ENCODE measurements at places on chromosomes 5 and 9.

GRCh38 chr5:138033386-138033808 lies 518 bp upstream of the FAM13B start:
- DNase-seq = no peak

DNA sequence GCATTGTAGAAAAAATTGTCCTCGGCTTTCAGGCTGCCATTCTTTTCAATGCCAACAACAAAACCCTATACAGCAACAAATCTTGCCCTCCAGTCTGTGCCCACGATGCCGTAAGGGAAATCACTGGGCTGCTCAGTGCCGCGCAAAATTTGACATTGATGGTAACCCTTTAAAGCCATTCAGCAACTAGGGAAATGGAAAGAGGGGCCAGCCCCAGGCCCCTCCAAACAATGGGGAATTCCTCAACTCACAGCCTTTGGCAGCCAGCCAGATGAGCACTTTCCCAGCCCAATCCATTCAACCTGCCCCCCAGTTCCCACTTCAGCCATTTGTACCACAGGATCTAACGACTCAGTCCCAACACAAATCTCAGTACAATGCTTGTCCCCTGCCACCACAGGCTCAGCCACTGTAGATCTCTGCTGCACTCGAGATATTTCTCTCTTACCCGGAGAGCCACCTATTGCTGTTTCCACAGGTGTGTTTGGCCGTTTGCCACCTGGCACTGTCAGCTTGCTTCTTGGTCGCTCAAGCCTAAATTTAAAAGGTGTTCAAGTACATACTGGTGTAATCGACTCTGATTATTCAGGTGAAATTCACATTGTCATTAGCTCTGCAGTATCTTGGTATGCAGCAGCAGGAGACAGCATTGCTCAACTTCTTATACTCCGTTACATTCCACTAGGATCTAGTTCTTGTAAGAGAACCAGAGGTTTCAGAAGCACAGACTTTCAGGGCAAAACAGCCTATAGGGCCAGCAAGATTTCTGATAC lies 103.3 kb downstream of the SYK start:
- DNase-seq = no peak

GRCh38 chr5:68222310-68222709 lies 6.8 kb downstream of the PIK3R1 start:
- DNase-seq = no peak

DNA sequence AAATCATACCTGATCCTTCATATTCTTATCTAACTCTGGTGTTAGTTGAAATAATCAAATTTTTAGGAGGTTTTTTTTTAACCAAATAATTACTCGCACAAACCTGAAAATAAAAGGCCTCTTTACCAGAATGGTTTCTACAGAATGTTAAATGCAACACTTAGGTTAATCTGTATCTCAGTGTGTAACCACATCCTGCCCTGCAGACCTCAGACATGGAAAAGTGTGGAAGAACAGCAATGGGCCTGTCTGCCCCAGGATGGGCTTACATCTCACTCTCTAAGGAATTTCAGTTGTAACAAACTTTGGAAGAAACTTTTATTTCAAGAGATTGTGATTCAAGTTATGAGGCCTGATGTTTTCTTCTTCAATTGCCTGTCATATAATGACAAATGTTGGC lies 32.5 kb upstream of the MIER3 start:
- DNase-seq = no peak

GRCh38 chr5:36156121-36156601 lies 4.2 kb downstream of the SKP2 start:
- no peak for DNase-seq

- no peak for DNase-seq
Observed at GRCh38 chr5:21067724-21068123, 1079.7 kb upstream of the CDH18 start.

- DNase-seq = no peak
Observed at GRCh38 chr5:157520911-157521703, 54.5 kb downstream of the ADAM19 start.

GRCh38 chr5:150272531-150272930 lies 17.0 kb downstream of the CAMK2A start:
- DNase-seq = no peak

- no peak for DNase-seq
Observed at GRCh38 chr5:39257554-39257953, 38.2 kb upstream of the FYB1 start.

DNA sequence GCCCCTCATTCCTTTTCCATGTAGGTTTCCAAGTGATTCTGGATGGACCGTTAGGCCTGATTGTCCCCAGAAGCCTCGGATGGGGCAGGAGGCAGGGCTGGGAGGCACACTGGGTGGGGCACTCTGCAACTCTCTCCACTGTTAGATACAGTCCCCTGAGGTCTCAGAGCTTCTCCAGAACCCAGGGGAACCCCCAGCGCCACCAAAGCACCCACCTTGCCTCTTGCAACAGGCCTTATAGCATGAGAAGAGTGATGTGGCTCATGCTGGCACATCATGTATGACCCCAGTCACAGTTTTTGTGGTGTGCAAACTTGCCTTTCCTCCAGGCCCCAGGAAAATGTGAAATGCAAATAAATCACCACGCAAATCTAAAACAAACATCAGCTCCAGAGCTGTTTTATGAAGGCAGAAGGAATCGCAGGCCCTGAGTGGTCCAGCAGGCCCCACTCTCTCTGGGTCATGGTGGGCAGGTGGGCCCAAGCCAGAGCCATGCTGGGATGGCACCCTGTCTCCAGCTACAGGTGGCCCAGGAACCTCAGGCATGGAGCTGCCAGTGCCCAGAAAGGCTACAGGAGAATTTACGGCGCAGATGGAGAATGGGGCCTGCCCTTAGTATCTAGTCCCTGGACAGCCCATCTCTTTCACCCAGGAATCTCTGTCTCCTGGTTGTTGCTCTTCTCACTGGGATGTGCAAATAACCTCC lies 36.3 kb upstream of the CDKN2AIPNL start:
- DNase-seq = no peak

DNA sequence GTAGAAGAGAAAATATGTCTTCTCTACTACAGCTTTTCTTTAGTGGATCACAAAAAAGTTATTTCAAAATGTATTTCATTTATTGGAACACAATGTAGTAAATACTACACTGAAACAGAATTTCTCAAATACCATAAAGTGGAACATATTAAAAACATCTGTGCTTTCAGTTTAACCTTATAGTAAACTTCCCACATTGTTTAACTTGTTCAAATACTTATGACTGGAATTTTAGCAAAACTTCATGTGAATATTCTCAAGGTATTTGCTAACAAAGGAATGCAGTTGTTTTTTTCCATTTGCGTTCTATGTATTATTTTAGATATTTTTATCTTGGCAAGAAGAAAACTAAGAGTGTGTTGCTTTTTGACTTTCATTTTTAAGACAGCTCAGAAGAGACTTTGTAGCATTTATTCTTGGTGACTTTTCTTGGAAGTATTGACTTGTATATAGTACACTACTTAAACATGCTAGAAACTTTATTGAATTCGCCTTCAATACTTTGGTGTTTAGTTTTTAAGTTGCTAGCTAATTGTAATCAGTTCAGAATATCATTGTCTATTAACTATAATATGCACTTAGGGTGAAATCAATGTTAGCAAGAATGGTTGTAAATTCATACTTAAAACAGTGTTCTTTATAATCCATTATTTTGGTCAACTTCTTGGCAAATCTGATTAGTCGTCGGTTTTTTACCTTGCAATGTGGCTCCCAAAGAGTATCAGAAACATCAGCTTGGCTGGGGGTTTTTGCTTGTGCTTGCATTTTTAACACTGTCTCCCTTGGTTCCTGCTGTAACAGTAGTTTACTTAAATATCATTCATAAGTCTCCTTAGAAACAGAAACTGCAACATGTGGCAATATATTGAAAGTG lies 5.0 kb upstream of the RHOBTB3 start:
- DNase-seq = no peak

- DNase-seq = no peak
Observed at GRCh38 chr5:159073026-159073425, 26.7 kb downstream of the EBF1 start.

GRCh38 chr5:21820527-21820926 lies 1032.6 kb downstream of the CDH12 start:
- DNase-seq = no peak

DNA sequence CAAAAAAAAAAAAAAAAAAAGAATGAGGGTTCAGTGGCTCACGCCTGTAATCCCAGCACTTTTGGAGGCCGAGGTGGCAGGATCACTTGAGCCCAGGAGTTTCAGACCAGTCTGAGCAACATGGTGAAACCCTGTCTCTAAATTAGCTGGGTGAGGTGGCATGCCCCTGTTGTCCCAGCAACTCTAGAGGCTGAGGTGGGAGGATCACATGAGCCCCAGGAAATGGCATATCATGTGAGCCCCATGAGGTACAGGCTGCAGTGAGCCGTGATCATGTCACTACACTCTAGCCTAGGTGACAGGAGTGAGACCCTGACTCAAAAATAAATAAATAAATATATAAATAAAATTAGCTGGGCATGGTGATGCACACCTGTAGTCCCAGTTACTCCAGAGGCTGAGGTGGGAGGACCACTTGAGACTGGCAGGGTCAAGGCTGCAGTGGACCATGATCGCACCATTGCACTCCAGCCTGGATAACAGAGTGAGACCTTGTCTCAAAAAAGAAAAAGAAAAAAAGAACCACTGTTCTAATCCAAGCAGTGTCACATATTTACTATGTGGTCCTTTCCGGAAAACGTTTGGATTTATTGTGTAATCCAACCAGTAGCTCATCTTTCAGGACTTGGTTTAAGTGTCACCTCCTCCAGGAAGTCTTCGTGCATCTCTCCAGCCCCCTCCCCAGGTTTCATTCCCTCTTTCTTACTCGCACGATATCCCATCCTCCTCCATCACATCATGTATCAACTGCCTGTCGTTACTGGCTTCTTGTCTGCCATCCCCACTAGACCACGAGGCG lies 12.3 kb upstream of the SPOUT1 start:
- DNase-seq = no peak

- no peak for DNase-seq
Observed at GRCh38 chr5:72510610-72511181, 3.5 kb upstream of the ZNF366 start.

GRCh38 chr9:36328798-36329411 lies 70.7 kb upstream of the GNE start:
- DNase-seq = no peak

GRCh38 chr5:9543311-9543920 lies 2.5 kb downstream of the SEMA5A start:
- no peak for DNase-seq

DNA sequence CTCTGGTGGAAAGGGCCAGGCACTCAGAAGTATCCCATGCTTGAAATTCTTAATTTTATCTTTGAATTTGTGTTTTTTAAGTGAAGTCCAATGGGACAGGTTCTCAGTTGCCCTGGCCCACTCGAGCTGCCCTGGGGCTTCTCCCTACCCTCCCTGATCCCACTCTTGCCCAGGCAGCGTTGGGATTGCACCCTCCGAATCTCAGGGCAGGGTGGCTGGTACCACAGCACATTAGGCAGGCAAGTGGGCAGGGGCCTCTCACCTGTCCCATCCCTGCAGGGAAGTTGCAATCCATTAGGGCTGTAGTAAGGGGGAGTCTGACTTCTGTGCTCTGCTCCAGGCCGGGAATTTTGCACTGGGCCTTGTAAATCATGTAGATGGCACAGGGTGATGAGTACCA lies 2.7 kb downstream of the RUFY1 start:
- no peak for DNase-seq

DNA sequence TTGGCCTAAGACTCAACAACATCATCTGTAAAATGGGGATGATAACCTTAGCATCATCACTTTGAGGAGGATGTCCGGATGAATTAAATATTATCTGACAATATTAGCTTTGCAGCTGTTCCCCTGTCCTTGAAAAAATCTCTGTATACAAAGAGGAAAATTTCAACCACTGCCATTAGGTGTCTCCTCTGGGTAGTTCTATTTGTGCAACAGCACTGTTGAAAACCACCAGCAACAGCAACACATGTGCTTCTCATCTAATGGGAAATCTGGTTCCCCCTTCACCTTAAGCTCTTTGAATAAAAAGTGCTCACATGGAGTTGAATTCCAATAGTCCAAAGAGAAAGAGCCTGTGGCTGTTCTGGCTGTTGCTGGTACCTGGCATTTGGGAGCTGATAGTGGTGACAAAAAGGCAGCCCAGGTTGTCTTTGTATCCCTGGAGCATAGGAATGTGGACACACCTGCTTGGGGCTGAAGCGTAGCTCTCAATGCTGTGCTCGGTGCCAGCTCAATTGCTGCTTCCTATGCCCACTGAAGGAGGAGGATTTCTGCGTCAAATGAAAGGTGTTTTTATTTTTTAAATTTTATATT lies 322.1 kb upstream of the MSX2 start:
- no peak for DNase-seq

DNA sequence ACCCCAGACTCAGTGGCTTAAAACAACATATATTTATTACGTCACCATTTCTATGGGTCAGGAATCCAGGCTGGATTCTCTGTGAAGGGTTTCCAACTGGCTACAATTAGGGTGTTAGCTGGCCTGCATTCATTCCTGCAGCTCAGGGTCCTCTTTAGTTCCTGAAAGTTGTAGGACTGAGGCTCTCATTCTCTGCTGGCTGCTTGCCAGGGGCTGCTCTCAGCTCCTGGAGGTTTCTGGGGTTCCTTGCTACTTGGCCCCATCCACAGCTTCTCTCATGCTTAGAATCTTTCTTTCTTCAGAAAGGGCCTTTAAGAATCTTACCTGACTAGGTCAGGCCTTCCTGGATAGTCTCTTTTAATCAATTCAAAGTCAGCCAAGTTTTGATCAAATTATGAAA lies 424.6 kb downstream of the GADD45G start:
- DNase-seq = no peak

DNA sequence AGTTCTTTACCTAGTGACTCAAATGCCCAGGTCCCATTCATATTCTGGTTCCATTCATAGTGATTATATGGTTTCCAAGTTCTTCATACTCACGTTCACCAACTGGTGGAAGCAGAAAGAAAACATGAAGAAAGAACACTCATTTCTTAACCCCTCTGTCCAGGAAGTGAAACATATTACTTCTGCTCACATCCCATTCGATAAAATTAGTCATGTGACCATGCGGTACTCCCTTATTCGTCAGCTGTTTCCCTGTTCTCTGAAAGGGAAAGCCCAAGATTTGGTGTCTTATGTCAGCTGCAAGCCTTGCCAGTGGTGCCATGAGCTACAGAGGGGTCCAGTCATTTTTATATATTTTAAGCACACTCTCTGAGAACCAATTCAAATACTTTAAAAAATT lies 387.0 kb upstream of the DMAC1 start:
- no peak for DNase-seq

DNA sequence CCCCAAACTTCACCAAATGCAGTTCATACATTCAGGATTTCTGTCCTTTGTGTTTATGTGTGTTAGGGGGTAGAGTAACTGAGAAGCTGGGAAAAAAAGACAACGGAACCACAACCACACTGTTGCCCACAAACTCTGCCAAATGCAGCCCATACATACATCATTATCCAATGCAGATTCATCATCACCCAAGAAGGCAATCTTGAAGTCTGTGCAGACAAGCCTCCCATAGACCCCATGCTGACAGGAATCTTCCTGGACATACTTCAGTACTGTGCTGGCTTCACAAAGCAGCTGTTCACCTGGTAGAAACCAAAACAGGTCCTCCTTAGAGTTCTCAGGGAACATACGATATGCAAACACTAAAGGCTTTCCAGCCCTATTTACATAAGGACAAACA lies 38.9 kb downstream of the MTMR12 start:
- DNase-seq = no peak
